ENCODE measurements at places on chromosomes 7 and 10.

- DNase-seq = no peak
These were observed 578.8 kb upstream of the PFKP start for GRCh38 chr10:2488446-2489005.

DNA sequence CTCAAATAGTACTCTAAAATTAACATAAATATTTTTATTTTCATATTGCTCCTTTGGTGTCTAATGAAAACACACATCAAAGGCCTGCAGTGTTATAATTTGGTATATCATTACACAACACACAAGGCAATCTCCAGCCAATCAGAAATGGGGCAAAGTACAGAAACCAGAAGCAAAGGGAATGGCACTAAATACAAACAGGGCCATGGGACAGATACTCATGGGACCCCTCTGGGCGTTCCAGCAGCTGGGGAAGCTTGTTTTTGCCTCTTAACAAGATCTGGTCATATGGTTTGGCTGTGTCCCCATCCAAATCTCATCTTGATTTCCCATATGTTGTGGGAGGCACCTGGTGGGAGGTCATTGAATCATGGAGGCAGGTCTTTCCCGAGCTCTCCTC is 551.8 kb upstream of the NRP1 start:
- DNase-seq = no peak

DNA sequence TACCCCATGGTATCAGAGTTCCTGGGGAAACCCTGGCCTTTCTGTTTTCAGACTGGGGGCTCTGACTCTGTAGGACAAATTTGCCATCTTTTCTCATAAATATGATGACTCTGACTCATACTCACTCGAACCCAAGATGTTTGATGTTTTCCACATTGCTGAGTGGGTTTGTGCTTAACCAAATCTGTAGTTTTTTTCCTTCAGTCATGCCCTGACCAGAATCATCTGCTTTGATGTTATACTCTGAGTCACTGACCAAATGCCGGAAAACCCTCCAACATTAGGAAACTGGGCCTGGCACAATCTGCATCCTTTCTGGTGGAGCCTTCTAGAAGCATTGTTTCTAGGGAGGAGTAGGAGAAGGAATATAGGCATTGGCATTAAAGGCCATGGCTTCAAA is 118.7 kb downstream of the C10orf105 start:
- no peak for DNase-seq

DNA sequence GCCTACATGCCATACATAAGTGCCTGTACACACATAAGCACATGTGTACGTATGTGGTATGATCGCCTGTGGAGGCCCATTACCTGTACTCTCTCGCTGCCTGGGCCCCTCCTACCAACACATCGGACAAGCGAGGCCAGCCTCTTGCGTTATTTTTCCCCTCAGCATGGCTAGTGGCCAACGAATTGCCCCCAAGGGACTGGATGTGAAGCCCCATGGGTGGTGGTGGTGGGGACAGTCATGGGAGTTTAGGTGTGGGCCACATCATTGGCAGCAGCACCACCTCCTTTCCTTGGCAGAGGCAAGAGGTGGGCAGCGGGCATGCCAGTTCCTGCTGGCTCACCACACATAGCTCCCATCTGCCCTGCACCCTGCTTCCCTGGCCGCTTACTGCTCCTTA is 10.0 kb downstream of the GRK5 start:
- DNase-seq = no peak

DNA sequence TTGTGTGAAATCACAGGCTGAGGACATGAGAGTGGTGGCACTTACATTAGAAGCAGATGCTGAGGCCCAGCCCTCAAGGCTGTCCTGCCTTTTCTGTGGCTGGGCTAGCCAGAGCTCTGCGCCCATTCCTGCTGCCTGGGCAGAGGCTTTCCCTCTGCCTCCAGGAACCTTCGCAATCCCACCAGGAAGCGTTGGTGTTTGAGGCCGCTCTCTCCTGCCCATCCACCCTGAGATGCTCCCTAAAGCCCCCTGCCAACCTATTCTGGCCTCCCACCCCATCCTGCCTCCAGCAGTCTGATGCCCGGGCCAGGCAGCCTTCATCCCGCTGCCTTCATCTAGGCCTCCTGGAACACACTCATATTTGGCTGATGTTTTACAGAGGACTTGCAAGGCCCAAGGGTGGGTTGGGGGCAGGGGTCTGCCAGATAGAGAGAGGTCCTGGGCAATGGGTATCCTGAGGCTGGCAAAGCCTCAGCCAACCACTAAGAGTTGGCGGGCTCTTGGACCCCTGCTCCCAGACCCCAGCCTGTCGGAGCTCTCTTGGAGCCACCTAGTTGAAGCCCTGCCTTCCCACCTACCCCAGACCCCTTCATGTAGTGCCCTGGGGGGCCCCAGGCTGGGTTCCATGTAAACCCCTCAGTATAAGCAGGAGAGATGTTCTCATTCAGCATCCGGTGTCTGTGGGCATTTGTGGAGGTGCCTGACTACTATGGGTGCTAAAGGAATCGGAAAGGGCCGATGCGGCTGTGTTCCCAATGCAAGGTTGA is 32.7 kb downstream of the LDB3 start:
- no peak for DNase-seq

DNA sequence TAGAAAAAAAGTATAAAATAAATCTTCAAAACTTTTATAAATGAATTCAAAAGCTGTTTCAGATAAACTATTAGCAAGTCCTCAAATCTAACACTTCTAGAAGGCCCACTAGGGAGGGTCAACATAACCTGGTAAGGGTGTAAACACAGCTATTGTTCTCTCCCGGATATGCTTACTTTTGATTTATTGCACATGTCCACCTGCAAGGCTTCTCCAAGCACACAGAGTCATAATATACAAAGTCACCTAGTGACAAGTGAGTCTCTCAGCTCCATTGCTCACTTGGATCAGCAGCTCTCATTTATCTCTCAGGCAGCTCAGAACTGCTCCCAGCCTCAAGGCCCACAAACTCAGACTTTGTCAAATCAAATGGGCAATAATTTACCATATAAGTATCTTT is 44.0 kb upstream of the COL1A2 start:
- DNase-seq = no peak

- no peak for DNase-seq
These were observed 223.6 kb upstream of the KMT2E start for GRCh38 chr7:104790440-104790839.

DNA sequence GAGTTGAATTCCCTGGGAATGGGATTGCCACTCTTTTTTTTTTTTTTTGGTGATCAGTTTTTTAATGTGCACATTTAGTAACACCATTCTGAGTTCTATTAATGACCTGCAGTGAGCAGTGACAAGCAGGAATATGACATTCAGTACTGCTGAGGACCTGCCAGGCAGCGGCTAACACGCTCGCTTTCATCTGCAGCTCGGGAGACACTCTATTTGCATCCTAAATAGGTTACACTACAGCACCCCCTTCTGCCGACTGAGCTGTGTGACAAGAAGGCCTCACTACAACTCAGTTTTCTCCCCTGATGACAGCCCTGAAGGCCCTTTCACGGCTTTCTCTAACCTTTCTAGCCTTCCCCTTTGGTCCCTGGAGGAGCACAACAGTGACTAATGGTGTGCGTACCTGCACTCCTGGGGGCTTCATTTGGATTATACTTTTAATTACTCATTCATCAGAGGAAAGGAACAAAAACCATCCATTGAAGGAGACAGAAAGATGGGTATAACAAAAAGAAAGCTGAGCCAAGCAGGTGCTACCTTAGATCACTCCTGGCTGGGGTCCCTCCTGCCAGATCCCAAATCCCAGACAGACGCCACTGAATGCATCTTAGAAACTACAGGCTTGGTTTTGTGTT is 872.4 kb downstream of the LRMDA start:
- peak; percentile 74 for DNase-seq

Data from NCI-H1105 treated with DMSO at 0.1 percent for 48 hours (cell line).